ENCODE measurements at places on chromosomes 13 and 19. TPM values are rescaled to one million over a fixed set of nuclear protein-coding genes. Genes with fewer than 3 reads are reported as not detected.

GRCh38 chr13:30565658-30566057, 52.1 kb upstream of the USPL1 start:
- DNase-seq, result no peak

The SIRT6 gene
- total RNA-seq, result 29.5 TPM

- no peak for DNase-seq
Measured at GRCh38 chr13:48645845-48646244, 7.9 kb upstream of the CYSLTR2 start.

- no peak for DNase-seq
Measured at GRCh38 chr19:18408053-18408476, 10.6 kb upstream of the LRRC25 start.

- DNase-seq, result no peak
Measured at GRCh38 chr19:47404334-47405196, 14.8 kb downstream of the MEIS3 start.

DNA sequence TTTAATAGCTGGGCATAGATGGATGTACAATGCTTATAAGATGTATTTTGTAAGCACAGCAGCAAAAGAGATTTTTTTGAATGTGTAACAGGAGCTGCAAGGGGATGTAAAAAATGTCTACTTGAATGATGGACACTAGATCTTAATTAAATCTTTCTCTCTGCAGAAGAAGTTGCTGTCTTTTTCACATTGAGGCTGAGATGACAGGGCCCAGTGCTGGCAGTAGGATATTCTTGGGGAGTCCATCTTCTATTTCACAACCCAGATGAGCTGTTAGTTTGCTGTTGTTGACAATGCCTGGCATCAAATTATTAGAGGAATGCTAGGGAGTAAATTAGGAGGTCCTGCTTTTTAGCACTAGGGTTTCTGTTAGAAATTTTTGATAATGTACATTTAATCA, 698.7 kb downstream of the SLITRK5 start:
- no peak for DNase-seq

DNA sequence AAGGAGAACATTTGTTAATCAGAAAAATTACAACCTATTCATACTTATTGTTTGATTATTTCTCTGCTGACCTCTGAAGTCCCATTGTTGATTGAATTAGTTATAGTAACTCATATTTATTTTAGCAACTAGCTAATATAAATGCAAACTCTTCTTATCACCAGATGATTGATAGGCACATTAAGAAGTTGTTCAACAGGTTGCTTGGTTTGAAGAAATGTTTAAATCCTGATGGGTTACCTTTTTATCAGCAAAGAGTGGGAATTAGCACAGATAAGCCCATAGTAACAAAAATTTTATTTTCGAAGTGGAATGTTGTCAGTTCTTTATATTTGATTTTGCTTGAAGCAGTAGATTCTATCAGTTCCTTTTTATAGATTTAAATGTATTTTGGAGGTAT, 44.4 kb downstream of the KLF5 start:
- DNase-seq, result no peak

All from natural killer cell (primary cell).